ENCODE measurements at places on chromosomes 6 and 20. TPM values are rescaled to one million over a fixed set of nuclear protein-coding genes. Genes with fewer than 3 reads are reported as not detected.

ZMYND8 gene
- polyA plus RNA-seq = 7.9 TPM

RNF8 gene
- 25.2 TPM for polyA plus RNA-seq

KCNK15 gene
- polyA plus RNA-seq = not detected

USP49 gene
- 0.27 TPM for polyA plus RNA-seq

SIM1 gene
- polyA plus RNA-seq = not detected

TPD52L1 gene
- polyA plus RNA-seq = 44.3 TPM

GSTA2 gene
- not detected for polyA plus RNA-seq

CCM2L gene
- polyA plus RNA-seq = not detected

GPR31 gene
- polyA plus RNA-seq = not detected

LHFPL5 gene
- not detected for polyA plus RNA-seq

RAB44 gene
- 0.01 TPM for polyA plus RNA-seq

TMC2 gene
- polyA plus RNA-seq = not detected

PLAGL2 gene
- 5.6 TPM for polyA plus RNA-seq

MLN gene
- polyA plus RNA-seq = not detected

PKIB gene
- polyA plus RNA-seq = 0.94 TPM

APCDD1L gene
- polyA plus RNA-seq = 3.5 TPM

ZGPAT gene
- polyA plus RNA-seq = 24.8 TPM

PRKN gene
- polyA plus RNA-seq = 0.15 TPM

LRRC1 gene
- 9.2 TPM for polyA plus RNA-seq

SAMD3 gene
- polyA plus RNA-seq = 3.6 TPM

BMP6 gene
- 1.0 TPM for polyA plus RNA-seq

C20orf144 gene
- not detected for polyA plus RNA-seq

TINAG gene
- polyA plus RNA-seq = not detected

TRIM15 gene
- not detected for polyA plus RNA-seq

TCF15 gene
- not detected for polyA plus RNA-seq

ZNF165 gene
- polyA plus RNA-seq = 5.7 TPM

SLCO4A1 gene
- polyA plus RNA-seq = 1.9 TPM

ARMH2 gene
- not detected for polyA plus RNA-seq

GPLD1 gene
- polyA plus RNA-seq = not detected

GSTA3 gene
- not detected for polyA plus RNA-seq

ENPP1 gene
- polyA plus RNA-seq = 0.32 TPM

BPIFB2 gene
- polyA plus RNA-seq = not detected

STMND1 gene
- not detected for polyA plus RNA-seq

IRF4 gene
- not detected for polyA plus RNA-seq

UNC93A gene
- polyA plus RNA-seq = not detected

GSTA5 gene
- polyA plus RNA-seq = not detected

COL9A1 gene
- not detected for polyA plus RNA-seq

GTSF1L gene
- not detected for polyA plus RNA-seq

CYP39A1 gene
- 1.2 TPM for polyA plus RNA-seq

ZFP57 gene
- 1.7 TPM for polyA plus RNA-seq

VWA7 gene
- polyA plus RNA-seq = 0.25 TPM

OR12D3 gene
- not detected for polyA plus RNA-seq

NFATC2 gene
- under 0.01 TPM for polyA plus RNA-seq

LIN28B gene
- not detected for polyA plus RNA-seq

TMEM170B gene
- polyA plus RNA-seq = 0.02 TPM

TGM3 gene
- not detected for polyA plus RNA-seq

Measured in foreskin keratinocyte (primary cell).